Fibroblast of pulmonary artery (primary cell): ENCODE measurements at places on chromosomes 4 and X.

- peak; percentile 42 for DNase-seq
Observed at GRCh38 chr4:187172340-187172761, 448.7 kb upstream of the FAT1 start.

- DNase-seq, result peak; percentile 44
Observed at GRCh38 chr4:158949099-158949498, 153.8 kb upstream of the RAPGEF2 start.

- no peak for DNase-seq
Observed at GRCh38 chr4:113641025-113641431, 120.5 kb downstream of the CAMK2D start.

GRCh38 chrX:3177851-3178250 is 136.6 kb downstream of the ARSF start:
- DNase-seq, result no peak

DNA sequence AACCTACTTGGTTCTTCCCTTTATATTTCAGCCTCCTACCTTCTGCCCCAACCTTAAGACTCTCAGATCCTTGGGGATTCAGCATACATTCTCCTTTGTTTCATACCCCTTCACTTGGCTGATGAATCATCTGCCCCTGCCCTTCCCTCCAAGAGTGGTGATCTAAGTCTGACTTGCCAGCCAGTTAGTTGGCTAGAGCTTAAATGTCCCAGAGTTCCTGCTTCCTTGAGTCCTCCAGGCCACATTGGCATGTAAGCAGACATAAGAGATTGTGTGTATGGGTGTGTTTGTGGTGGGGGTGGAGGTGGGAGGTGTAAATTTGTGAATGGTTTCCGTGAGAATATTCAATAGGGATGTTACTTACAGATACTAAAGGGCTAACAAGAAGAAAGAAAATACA is 3.7 kb upstream of the TEX13D start:
- DNase-seq, result no peak

DNA sequence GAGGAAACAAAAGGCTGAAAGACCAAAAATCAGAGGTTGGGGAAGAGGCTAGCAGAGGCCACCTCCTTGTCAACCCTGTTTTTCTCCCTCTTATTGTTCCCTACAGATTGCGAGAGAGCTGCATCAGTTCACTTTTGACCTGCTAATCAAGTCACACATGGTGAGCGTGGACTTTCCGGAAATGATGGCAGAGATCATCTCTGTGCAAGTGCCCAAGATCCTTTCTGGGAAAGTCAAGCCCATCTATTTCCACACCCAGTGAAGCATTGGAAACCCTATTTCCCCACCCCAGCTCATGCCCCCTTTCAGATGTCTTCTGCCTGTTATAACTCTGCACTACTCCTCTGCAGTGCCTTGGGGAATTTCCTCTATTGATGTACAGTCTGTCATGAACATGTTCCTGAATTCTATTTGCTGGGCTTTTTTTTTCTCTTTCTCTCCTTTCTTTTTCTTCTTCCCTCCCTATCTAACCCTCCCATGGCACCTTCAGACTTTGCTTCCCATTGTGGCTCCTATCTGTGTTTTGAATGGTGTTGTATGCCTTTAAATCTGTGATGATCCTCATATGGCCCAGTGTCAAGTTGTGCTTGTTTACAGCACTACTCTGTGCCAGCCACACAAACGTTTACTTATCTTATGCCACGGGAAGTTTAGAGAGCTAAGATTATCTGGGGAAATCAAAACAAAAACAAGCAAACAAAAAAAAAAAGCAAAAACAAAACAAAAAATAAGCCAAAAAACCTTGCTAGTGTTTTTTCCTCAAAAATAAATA is 179.9 kb downstream of the AR start:
- no peak for DNase-seq

GRCh38 chrX:70973221-70973620 is 42.3 kb upstream of the SLC7A3 start:
- no peak for DNase-seq

- no peak for DNase-seq
Observed at GRCh38 chr4:149690726-149691125, 124.9 kb downstream of the IQCM start.

GRCh38 chrX:103099691-103100090 is 6.7 kb upstream of the NXF3 start:
- no peak for DNase-seq
